Anterior cingulate cortex (tissue), 58 donors: ENCODE measurements at places on chromosomes 16 and 17.

GRCh38 chr16:19850131-19850817 lies 34.4 kb downstream of the GPRC5B start:
- DNase-seq = no peak

GRCh38 chr17:47981462-47981861 lies 10.5 kb downstream of the CDK5RAP3 start:
- DNase-seq = no peak

- no peak for DNase-seq
Observed at GRCh38 chr17:17677299-17678040, 3.8 kb upstream of the RAI1 start.

DNA sequence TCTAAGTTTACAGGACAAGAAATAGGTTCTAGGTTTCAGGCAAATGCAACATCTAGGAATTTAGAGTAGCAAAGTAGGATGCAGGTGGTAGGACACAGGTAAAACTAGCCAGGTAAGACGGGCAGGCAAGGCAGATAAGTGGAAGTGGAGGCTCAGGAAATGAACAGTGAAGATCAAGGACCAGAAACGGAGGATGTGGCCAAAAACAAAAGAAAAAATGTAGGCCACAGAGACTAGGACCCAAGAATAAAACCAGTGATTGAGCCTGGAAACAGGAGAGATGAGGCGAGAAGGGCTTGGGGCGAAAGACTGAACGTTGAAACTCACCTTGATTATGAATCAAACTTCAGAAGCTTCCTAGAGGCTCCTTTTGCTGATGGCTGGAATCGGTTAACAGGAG lies 24.0 kb downstream of the CPSF4L start:
- DNase-seq = no peak

- no peak for DNase-seq
Observed at GRCh38 chr16:61798741-61799140, 237.5 kb downstream of the CDH8 start.

- DNase-seq = no peak
Observed at GRCh38 chr17:29155227-29155965, 24.8 kb downstream of the MYO18A start.

DNA sequence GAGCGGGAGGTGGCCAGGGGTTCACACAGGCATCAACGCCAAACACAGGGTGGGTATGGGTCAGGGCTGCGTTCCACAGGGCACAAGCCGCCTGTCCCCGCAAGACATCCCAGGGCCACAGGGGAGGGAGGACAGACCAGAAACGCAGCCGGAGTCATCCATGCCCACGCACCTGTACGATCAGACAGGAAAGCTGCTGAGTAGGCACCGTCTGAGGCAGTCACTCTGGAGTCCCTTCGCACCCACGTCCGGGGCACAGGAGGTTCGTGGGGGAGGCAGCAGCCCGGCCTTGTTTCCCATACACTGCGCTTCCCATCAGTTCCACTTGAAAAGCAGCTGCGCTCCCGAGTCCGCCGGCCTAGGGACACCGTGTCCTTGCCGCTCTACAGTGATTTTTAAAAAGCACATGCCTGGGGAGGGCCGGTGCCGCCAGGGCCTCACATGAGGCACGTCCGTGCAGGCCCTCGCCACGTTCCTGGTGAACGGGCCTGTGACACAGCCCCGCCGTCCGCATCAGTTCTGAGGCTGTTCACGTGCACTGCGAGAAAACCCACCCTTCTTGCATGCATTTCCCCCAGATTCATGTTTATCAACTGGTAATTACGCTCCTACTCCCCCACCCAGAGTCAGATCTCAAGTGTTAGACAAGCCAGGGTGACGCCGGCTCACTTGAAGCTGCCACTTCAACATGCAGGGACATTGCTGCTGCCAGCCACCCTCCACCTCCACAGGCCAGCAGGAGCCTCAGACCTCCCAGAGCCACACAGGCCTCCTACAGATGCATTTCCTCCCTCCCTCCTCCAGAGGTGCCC lies 34.8 kb downstream of the WDR45B start:
- DNase-seq = no peak

DNA sequence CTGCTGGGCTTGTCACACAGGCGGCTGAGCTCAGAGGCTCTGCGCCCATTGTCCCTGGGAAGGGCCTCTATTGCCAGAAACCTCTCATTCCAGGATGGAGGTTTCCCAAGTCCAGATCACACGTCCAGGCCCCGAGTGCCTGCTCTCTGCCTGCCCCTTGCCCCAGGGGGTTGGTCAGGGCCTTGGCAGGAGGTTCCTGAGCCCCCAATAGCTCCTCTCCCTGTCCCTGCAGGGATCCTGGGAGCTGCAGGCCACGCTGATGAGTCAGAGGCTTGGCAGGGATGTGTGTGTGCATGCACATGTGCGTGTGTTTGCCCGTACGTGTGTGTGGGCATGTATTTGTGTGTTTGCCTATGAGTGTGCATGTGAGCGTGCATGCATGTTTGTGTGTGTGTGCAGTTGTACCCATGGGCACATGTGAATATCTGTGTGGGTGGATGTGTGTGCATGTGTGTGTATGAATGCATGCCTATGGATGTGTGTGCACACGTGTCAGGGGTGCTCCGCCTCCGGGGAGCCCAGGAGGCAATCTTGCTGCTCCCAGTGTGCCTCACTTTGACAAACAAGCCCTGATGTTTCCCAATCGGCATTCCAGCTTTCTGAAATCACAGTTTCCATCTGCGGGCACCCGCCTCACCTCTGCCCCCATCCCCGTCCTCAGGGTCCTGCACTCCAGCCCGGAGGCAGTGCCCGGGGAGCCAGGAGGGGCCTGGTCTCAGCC lies 98.4 kb upstream of the GSE1 start:
- no peak for DNase-seq

DNA sequence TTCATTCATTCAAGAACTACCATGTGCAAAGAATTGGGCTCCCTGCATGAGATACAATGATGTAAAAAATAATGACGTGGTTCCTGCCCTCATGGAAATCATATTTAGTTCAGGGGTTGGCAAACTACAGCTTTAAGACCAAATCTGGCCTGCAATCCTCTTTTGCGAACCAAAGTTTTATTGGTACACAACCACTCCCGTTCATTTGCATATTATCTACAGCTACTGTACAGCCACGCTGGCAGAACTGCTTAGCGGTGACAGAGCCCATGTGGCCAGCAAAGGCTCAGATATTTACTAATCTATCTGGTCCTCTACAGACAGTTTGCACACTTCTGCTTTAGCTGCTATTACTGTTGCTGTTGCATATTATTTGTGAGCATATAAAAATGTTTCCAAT lies 167.7 kb downstream of the XYLT1 start:
- DNase-seq = no peak

- DNase-seq = no peak
Observed at GRCh38 chr17:39939588-39940419, 12.3 kb downstream of the LRRC3C start.

DNA sequence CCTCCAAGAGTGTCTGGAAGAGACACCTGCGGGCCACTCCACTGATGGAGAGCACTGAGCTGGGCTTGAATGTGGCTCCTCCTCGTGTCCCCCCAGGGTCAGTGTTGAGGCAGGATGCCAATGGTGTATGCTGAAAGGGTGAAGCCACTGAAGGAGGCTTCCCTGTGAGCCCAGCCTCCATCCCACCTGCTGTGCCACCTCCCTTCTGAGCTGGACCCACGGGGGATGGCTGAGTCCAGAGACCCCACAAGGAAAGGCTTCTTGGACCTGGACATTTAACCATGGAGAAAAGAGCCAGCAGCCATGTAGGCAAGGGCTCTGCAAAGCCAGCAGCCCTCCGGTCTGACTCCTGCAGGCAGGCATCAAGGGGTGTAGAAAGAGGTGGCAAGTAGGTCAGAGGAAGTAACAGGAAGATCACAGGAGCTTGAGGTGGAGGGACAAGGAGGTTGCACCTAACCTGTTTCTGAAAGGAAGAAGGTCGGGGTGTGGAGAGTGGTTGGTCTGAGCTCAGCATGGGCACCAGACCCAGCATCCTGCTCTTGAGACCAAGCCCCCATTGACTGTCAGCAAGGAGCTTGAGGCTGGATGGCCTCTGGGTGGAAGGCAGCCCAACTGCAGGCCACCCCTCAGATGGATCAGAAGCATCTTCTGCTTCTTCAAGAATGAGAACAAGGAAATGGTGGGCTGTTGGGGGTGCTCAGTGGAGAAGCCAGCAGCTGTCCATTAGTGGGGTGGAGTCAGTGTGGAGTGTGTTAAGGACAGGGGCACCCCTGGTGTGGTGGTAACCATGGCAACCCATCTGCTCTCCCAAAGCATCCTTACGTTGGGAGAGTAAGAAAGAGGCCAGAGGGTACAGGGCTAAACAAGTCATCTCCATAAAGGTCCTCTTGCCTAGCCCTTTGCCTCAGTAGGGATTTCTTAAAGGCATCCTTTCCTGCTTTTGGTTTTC lies 80.7 kb downstream of the PLD6 start:
- DNase-seq = no peak

- peak; percentile 48 for DNase-seq
Observed at GRCh38 chr16:14501331-14502255, 128.5 kb downstream of the PARN start.

DNA sequence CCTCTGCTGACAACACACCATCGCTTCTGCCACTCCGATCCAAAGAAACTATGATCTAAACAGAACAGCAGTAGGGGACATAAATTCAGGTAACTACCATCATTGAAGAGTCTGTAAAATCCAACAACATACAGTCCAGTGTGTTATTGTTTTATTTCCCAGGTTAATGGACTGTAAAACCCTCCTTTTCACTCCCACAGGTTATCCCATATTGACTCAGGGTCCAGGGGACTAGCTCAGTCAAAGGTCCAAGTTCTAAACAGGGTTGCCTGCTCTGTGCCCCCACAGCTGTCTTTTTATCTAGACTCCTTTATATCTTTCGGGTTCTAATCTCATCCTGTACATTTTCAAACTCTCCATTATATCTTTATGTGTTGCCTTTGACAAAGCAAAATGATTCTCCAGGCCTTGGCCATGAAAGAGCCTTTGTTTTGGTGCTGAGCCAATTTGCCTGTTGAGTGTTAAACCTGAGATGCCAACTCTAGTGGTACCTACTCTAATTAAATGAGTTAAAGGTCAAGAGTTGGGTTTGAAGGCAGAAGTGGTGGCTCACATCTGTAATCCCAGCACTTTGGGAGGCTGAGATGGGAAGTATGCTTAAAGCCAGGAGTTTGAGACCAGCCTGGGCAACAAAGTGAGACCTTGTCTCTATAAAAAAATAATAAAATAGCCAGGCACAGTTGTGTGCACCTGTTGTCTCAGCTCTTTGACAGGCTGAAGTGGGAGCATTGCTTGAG lies 80.5 kb downstream of the SNX11 start:
- DNase-seq = no peak

DNA sequence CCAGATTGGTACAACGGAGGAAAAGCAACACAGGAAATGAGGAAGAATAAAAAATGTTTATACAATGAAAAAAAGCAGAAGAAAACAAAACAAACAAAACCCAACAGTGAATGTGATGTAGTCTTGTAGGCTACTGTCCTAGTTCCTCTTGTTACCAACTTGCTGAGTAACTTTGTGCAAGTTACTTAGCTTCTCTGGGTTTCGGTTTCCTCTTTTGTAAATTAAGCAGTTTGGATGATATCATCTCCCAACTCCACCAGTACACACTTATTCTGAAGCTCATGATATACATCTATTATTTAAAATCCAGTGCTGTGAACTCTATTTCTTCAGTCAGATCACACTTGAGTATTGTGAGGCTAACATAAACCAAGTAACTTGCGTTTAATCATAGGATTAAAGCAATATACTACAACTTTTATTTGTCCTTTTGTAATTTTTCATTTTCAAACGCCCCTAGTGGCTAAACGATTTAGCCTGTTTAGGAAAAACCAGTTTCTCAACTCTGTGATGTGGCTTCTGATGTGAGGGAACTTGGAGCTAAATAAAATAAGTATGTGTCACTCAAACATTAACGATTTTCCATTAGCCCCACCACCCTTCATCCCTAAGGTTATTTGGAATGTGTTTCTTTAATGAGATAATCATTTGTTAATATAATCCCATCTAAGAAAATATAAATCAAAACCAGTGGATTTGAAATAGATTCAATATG lies 1.4 kb upstream of the UNK start:
- DNase-seq = no peak

- no peak for DNase-seq
Observed at GRCh38 chr16:17269439-17269838, 201.3 kb downstream of the XYLT1 start.

DNA sequence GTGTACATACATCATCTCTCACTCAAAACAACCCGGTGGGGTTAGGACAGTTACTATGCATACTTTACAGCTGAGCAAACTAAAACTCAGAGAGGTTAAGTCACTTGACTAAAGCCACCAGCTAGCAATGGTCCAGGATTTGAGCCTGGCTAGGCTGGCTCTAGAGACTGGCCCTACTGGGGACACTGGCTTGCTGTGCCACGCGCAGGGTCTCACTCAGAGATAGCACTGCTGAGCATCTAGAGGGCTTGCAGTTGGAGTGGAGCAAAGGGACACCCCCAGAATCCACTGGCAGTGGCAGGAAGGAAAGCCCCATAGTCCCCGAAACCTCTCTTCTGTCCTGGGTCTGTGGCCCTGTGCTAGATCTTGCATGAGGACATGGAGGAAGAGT lies 11.1 kb downstream of the SAMD14 start:
- no peak for DNase-seq

DNA sequence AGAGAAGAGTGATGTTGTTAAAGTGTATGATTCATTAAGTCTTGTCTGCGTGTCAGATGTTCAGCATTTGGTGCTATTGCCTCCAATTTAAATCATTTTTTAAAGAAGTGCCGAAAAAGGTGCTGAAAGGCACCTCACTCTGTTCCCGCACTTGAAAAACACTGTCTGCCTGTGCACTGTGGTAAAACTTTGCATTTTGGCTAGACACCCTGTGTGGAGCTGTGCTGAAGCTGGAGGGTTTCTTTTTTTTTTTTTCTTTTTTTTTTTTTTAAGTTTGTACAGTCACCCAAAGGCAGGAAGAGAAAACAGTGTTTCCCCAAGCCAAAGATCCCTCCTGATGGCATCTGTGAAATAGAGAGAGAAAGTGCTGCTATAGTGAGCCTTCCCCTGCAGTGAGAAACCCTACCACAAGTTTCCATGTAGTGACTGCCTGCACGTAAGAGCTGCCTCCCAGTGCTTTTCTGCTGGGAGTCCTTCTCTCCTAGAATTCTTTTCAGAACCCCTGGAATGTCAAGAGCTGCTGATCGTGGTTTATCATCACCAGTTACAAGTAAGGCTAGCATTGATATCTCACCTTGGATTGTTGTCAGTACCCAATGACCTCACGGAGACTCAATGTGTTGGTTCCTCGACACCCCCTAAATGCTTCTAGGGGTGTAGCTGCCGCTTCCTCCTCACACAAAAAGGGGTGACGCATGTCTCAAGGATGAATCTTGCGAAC lies 116.0 kb upstream of the SOX9 start:
- DNase-seq = no peak

GRCh38 chr16:77299395-77299794 lies 100.2 kb downstream of the SYCE1L start:
- DNase-seq = no peak
